Thymus (tissue), 14 donors: ENCODE measurements at places on chromosomes 7 and 10.
A peak's percentile ranks its signal among the peaks of the same experiment; 100 is the strongest.

DNA sequence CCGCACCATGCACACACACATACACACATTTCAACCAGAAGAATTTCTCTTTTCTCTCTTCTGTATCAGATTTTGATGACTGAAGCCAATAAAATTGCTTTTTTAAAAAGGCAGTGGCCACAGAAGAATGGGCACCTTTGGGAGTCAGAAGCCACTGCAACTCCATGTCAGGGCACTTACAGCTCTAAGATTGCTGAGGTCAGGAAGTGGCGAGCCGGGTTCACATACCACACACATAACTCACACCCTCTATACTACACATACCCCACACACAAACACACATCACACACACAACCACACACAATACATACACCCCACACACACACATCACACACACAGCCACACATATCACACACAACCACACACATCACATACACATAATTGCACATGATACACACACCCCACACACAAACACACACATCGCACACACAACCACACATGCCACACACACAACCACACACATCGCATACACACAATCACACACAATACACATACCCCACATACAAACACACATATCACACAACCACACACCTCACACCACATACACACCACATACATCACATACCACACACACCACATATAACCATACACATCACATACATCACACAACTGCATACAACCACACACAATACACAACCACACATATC is 31.2 kb downstream of the GPRIN2 start:
- DNase-seq = no peak

GRCh38 chr7:19674266-19674960 is 34.4 kb downstream of the POLR1F start:
- no peak for DNase-seq

DNA sequence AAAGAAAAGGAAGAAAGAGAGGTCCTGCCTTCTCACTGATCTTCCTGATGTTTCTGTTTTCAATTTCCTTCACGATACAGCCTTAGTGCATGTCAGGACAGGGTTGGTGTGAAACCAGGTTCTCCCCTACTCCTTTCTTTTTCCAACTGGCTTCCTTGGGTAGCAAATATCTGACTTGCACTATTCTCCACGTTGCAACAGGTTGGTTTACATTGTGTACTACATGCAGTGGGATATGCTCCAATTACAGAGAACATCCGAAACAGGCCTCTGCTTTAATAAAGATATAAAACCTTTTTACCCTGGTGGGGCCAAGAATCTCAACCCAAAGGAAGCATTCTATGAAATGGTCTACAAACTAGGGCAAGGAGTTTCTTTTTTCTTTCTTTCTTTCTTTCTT is 16.9 kb upstream of the CREB5 start:
- no peak for DNase-seq

GRCh38 chr7:76069238-76069638 is 21.3 kb downstream of the MDH2 start:
- no peak for DNase-seq

DNA sequence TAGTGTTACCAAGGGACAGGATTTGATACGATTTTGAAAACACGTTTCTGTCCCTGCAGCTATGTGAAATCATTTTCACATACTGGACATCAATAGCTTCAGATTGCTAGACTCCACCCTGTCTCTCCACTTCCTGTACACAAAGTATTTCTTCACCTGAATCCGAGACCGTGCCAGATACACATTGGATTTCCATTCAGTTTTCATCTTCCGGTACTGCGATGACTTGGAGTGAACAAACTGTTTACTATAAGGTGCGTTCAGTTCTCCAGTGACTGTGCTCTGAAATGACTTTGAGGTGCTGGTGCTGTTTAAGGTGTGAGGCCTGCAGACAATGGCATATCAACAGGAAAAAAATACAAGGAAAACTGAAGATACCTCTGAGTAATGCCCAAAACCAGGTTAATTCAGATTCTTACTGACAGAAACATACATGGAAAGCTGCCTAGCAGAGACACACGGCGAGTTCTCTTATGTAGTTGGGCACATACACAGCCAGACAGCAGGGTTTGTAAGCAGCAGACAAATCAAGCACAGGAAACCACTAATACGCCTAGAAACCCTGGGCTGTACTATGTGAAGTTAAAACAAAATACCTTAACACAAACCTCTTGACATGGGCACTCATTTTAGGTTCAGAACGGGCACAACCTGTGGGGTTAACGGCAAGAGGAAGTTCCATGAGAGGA is 119.2 kb downstream of the GALNT11 start:
- no peak for DNase-seq

DNA sequence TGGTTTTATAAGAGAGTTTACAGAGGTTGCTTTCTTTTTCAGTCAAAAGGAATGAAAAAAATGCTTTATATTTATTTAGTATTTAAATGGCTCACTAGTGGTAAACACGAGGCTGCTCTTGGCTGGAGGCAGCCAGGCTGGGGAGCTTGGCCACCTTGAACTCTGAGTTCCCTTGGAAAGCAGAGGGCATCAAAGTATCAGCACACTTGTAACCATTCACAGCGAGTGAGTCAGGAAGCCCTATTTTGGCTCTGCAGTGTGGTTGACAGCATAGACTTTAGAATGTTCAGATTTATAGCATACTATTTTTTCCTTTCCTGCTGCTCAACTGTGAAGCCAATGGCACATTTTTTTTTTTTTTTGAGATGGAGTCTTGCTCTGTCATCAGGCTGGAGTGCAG is 51.6 kb downstream of the CYCS start:
- DNase-seq = no peak

DNA sequence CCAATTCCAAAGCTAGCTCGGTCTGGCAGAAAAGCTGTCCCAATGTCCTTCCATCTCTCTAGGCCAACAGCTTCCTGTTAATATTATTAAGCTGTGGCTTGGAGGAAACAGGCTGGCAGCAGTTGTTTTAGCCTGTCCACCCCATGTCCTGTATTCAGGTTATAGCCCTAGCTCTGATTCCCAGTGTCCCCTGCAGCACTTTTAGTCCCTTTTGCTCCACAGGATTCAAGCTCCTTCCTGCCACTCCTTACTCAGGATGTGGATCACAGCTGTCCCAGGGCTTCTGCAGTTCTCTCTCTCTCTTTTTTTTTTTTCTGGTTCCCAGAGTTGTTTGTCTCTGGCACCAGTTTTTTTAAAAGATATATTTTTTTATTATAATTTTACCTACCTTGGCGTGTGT is 85.2 kb downstream of the PPP1R17 start:
- DNase-seq = no peak

- DNase-seq = no peak
Observed at GRCh38 chr7:27156508-27156898, at the start of gene HOXA7. HOXA7 (minus strand) TSS chr7:27156675; CDS start chr7:27156545, 130 bp downstream.

DNA sequence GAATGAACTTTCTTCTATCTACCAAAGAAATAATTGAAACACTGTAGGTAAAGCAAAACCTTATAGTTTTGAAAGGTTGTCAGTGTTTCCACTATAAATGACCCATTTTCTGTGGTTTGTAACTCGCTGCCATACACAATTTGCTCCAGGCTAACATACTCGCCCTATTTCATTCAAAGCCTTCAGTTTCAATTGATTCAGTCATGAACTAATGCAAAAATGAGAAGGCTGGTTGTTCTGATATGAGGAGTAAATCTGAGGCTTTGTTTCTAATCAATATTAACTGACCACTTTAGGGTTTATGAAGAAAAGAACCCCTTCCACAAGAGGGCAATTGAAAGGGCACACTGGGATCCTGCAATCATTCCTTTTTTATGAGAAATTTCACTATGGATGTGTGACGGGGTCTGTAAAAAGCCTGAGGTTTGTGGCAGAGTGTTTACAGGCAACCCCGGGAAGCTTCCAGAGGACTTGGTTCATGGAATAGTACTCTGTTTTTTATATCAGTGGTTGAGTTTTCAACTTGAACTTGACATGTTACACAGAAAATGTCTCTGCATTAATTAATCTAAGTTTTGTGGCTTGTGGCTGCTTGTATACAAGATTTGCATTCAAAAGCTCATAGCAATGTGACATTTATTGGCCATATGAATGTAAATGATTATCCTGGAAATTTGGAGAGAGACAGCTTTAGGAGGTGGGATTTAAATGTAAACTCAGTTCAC is 133.2 kb downstream of the NRP1 start:
- no peak for DNase-seq

- DNase-seq = no peak
Observed at GRCh38 chr7:117386110-117386706, 41.1 kb downstream of the ASZ1 start.

- no peak for DNase-seq
Observed at GRCh38 chr7:138186951-138187351, 110.7 kb downstream of the AKR1D1 start.

DNA sequence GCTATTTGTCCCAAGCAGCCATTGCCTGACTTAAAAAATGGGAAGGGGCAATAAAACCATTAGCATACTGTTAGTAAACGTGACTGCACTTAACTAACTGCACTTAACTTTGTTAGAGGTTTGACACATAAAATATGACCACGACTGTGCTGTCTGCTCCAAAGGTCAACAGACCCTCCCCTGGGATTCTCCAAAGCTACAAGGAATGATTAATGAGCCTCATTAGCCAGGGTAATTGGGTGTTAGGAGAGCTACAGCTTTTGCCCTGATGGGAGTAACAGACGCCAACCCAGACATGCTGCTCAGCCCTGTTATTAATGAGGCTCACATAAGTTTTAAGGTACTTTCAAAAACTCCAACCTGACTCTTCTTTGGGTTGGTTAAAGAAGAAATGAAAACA is 129.4 kb upstream of the PLPP4 start:
- no peak for DNase-seq

DNA sequence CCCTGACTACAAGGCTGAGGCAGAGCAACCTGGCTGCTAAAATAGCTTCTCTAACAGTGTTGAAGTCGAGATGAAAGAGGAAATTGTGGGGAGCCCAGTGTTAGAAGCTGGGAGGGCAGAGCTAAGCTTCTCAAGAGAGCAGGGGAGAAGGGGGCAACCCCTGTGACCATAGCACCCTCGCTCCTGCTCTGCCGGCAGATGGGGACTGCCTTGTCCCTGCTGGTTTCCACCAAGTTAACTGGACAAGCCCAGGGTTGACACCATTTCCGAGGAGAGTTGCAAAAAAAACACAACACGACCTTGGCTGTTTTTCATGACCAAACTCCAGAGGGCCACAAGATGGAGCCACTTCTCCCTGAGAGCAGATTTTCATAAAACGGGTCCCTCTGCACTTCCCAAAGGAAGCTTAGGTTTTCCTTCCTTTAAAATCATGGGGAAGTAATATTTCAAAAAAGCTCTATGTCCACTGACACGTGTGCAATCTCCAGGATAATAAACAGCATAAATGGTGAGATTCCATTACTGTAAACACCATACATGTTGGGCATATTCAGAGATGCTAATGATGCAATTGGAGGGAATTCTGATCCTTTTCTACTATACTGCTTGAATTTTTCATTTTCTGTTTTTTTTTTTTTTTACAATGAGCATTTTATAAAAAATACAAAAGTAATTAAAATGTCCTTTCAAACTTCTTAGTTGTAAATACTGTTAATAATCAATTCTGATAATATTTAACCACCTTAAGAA is 140.4 kb downstream of the PIP4K2A start:
- peak; percentile 51 for DNase-seq

GRCh38 chr10:126114884-126115555 is 218.7 kb downstream of the FANK1 start:
- DNase-seq = no peak

DNA sequence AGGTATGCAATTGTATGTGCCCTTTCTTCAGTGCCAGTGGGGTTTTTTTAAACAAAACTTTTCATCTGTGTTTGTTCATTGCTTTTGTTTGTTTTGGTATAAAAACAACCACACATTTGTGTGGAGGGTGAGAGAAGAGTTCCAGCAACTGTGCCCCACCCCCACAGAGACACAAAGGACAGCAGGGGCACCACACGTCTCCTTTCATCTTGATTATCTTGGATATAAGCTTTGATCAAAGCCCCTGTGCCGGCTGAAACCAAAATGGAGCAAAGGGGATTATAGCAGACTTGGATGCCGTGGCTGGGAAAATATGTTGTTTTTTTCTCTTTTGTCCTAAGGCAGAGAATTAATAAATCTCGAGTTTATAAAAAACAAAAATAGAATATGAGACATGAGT is 111.8 kb upstream of the RSU1 start:
- no peak for DNase-seq

- no peak for DNase-seq
Observed at GRCh38 chr10:3763035-3763456, 22.0 kb downstream of the KLF6 start.
